Pericardium fibroblast (primary cell): ENCODE measurements at places on chromosomes 7 and 10. TPM values are rescaled to one million over a fixed set of nuclear protein-coding genes. Genes with fewer than 3 reads are reported as not detected.

AGAP5 gene
- total RNA-seq = 1.5 and 3.5 TPM in 2 replicates

GPR26 gene
- total RNA-seq = not detected in 2 replicates

WNT8B gene
- total RNA-seq = not detected in 2 replicates

BEND7 gene
- total RNA-seq = 0.43 and 1.6 TPM in 2 replicates

OR13A1 gene
- not detected in 2 replicates for total RNA-seq

SLC18A2 gene
- not detected in 2 replicates for total RNA-seq

TFR2 gene
- total RNA-seq = 0.47 TPM in 1 of 2 replicates, not detected in the other

CELF2 gene
- 29.4 and 47.8 TPM in 2 replicates for total RNA-seq

NUTM2B gene
- total RNA-seq = 0.60 and 0.70 TPM in 2 replicates

MRLN gene
- total RNA-seq = not detected in 2 replicates
